ENCODE measurements at places on chromosomes 13 and 19. TPM values are rescaled to one million over a fixed set of nuclear protein-coding genes. Genes with fewer than 3 reads are reported as not detected.
A peak's percentile ranks its signal among the peaks of the same experiment; 100 is the strongest.

DNA sequence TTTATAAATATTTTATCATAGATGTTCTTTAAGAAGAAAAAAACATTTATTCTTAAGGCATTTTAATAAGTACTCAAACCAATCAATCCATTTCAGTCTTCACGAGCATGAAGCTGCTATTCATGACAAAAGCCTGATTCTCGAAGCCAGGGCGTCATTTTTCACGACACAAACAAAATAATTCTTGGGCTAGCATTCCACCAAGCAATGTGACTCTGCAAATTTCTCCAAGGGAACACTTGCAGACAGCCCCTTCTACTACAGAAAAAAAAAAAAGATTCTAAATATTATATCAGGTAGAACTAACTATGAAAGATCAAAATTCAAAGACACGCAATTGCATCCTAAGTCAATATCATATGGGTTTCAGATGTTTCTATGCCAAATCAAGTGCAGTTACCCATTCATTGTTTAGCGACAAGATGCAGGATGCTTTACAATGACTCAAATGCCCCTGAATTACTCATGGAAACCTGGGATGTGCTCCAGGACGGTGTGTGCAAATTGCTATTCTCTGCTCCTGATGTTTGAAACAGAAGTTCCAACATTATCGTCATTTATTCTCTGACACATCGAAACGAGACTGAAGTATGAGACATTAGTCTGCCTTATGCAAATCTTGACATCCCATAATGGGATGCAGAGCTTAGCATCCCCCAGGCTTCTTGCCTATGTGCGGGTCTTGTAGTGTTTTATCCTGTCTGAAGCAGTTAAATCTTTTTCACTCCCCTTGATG, 517.7 kb downstream of the MYO16 start:
- DNase-seq: no peak

GRCh38 chr19:48631225-48631624, 6.0 kb downstream of the DBP start:
- no peak for DNase-seq

DNA sequence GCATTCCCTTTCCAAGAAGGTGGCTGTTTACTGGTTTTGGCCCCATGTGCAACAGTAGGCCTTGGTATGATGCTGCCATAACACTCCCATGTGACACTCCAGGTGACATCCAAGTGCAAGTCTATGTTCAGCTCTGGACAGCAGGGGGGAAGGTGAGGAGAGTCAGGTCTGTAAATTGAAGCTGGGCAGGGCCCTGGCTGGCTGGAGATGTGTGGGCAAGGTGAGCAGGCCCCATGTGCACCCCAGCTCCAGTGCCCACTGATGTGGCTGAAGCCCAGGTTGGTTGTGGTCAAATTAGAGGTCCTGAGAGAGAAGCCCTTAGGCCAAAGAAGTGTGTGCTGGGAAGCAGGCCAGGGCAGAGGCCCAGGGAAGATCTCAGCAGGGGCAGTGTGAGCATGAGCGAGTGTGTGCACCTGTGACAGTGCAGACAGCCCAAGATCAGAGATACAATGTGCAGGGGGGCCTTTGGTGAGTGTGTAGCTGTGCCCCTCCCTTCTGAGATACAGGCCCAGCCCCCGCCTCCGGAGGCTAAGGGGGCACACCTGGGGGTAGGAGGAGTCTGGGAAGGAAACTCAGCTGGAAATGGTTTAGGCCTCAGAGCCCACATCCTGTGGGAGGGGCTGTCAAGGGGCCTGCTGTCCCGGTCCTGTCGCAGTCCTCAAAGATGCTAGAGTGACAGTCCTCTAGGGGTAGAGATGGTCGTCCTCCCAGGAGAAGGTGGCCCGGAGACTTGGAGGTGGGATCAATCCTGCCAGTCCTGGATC, 18.6 kb downstream of the DEDD2 start:
- DNase-seq: peak; percentile 44

Gene CACNA1A
- 8.3 TPM for total RNA-seq

DNA sequence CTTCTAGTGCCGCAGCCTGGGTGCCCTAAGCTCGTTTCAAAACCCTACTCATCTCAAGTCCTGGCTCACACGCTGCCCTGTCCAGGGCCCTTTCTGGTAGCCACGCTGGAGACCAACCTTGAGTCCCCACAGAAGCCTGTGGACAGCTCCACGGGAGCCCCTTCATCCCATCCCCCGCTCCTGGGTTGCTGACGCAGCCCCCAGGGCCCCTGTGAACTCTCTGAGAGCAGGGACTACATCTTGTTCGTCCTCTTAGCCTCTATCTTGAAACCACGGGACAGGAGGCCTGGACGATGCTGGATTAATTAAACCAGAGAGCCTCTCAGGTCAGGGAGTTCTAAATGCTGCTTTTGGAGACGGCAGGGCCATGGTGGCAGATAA, 7.4 kb downstream of the MLLT1 start:
- DNase-seq: no peak

DNA sequence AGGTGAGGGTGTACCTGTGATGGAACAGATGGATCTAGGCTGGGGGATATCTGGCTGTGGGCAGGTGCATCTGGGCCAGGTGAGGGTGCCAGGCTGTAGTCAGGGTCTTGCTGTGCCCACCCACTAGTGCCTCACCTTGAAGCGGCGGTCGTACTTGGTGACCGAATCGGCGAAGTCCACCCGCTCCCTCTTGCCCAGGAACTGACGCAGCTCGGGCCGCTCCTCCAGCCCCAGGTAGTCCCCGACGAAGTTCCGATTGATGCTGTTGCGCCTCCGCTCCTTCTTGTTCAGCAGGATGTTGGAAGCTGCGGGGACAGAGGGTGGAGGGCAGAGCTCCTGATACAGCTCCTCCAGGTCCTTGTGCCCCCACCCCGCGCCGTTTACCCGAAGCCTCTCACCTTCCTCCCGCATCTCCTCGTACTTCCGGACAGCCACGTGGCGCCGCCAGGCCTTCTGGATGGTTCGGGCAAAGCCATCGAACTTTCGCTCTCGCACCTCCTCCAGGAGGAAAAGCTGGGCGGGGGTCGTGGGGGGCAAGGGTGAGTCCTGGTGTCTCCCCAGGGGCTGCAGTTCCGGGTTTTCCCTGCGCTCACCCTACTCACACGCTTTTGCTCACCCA, 16.2 kb upstream of the ZNF414 start:
- DNase-seq: no peak

Gene ZNF547
- total RNA-seq: not detected

Gene LRRC25
- not detected for total RNA-seq

Gene CYP2A7
- total RNA-seq: not detected

Gene NKPD1
- total RNA-seq: not detected

Gene ETV2
- not detected for total RNA-seq

DNA sequence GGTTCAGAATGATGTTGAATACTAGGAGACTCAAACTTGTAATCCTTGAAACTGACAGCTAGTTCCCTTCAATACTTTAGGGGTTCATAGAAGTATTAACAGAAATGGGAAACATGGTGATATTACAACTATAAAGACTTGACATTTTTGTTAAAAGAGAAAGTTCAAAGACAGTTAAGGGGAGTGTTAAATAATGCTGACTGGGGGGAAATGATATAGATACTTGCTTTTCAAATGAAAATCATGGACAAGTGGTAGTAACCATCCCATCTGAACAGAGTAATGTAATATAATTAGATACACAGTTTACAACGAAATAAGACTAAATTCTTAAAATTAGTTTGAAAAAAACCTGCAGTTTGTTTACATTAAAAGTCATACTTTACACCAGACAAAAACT, 6.6 kb upstream of the EEF1AKMT1 start:
- no peak for DNase-seq

DNA sequence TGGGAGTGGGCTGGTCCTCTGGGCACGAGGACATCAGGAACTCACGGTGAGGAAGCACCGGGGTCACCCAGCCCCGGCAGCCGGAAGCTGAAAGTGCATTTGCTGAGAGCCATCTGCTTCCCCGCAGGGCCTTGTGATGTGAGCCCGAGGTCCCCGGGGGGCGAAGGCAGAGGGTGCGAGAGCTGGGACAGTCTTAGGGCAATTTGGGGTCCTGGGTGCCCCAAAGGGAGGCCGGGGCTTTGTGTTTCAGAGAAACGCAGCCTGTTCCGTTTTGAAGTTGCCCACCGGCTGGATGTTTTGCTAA, 4.8 kb downstream of the F2RL3 start:
- no peak for DNase-seq

- DNase-seq: no peak
Observed at GRCh38 chr13:39102981-39103490, 64.8 kb downstream of the NHLRC3 start.

DNA sequence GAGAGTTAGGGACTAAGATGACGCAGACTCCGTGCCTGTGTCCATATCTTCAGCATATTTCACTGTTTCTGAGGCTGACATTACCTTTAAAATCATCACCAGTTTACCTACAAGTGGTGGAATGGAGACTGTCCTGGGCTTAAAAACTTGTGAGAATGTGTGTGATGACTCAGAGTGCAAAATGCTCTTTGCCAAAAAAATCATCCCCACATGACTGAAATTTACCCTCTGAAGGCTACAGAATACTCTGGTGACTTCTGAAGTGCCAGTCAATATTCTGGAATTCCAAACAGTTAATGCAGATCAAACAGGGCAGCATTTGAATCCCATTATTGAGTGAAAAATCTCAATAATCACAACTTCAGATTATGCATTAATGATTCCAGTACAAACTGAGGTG, 901.4 kb downstream of the EFNB2 start:
- no peak for DNase-seq

GRCh38 chr19:7550987-7551761, 15.7 kb downstream of the PNPLA6 start:
- peak; percentile 85 for DNase-seq

Gene ZNF616
- 7.3 TPM for total RNA-seq

Gene RXFP2
- total RNA-seq: not detected

- no peak for DNase-seq
Observed at GRCh38 chr19:40663695-40664692, 26.5 kb downstream of the NUMBL start.

DNA sequence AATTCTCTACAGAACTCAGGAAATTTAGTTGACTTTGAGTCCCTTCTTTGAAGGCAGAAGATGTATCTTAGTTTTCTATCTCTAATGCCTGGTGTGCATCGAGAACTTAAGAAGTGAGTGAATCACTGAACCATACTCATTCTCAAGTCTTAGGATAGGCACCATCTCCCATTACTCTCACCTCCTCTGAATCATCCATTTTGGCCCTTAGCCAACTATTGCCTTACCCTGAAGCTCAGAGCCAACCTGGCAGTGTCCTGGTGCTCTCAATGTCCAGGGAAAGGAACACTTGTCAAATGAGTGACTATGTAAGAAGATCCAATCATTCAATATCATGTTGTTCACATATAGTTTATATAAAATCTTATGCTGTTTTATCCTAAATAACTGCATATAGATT, 146.6 kb downstream of the RGCC start:
- no peak for DNase-seq

Gene SIGLEC12
- total RNA-seq: not detected

Gene CEACAM20
- total RNA-seq: not detected

- DNase-seq: no peak
Observed at GRCh38 chr13:31191748-31192147, 8.0 kb upstream of the B3GLCT start.

Gene HIPK4
- total RNA-seq: not detected

DNA sequence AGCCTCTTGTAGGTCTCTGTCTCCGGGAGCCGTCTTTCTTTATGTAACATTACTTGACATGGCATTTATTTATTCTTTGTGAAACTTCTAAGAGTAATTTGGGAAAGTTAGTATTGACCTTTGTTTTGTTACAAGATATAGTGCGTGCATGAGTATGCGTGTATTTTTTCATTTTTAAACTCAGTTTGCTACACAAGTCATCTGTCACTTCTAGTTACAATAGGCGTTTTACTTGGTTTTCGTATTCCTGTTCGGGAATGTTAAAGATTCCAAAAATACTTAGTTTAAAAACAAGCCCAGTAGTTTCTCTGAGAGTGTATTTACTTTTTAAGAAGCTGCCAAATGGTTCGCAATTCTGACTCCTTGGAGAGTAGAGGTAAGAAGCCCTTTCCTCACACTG, 3.2 kb downstream of the PDS5B start:
- no peak for DNase-seq

DNA sequence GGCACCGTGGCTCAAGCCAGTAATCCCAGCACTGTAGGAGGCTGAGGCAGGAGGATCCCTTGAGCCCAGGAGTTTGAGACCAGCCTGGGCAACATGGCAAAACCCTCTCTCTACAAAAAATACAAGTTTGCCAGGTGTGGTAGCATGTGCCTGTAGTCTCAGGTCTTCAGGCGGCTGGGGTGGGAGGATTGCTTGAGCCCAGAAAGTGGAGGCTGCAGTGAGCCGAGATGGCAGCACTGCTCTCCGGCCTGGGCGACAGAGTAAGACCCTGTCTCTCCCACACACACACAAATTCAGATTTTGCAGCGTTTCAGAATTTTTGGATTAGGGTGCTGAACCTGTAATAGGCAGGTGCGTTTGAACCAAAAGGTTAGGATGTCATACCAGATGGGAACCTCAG, 2.2 kb downstream of the RPS11 start:
- no peak for DNase-seq

Gene AKAP8L
- 76.7 TPM for total RNA-seq

DNA sequence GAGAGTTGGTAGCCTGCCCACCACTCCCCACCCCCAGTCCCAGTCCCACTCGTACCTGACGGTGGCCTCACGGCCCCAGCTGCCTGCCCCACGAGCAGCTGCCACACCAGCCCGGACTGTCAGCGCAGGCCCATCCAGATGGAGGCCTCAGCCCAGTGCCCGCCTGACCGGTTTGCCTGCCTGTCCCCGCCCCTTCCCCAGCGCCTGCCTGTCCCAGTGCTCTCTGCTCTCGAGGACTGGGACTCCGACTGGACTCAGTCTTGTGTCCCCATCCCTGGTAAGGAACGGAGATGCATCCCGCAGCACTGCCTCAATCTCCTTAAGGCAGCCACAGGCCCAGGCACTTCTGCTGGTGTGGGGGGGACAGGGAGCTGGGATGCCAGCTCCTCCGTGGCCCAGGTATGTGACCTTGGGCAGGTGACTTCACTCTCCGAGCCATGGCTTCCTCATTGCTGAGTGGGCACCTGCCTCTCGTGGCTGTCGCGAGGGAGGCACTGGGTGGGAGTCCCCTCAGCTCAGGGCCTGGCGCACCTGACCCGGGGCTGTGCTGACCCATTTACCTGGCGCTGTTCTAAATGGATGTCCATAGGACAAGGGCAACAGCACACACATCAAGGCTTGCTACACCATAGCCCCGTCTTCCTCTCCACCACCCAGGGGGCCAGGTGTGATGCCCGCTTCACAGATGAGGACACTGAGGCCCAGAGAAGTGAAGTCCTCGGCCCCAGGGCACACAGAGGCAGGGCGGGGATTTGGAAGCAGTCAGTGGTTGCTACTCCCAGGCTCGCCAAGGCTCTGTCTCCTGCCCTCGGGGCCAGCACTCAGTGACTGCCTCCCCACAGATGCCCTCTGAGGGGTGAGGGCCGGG, at the start of gene NKPD1:
Gene NKPD1, minus strand, starts transcription at position 113 of the 868 bp plus-strand sequence. CDS start 832 bp downstream, outside the sequence.
- DNase-seq: peak; percentile 85

Gene IFT88
- total RNA-seq: 42.0 TPM

Gene SCN1B
- 36.6 TPM for total RNA-seq

GRCh38 chr19:43476606-43477005, 11.2 kb upstream of the LYPD3 start:
- no peak for DNase-seq

Gene ZNF699
- 53.6 TPM for total RNA-seq

DNA sequence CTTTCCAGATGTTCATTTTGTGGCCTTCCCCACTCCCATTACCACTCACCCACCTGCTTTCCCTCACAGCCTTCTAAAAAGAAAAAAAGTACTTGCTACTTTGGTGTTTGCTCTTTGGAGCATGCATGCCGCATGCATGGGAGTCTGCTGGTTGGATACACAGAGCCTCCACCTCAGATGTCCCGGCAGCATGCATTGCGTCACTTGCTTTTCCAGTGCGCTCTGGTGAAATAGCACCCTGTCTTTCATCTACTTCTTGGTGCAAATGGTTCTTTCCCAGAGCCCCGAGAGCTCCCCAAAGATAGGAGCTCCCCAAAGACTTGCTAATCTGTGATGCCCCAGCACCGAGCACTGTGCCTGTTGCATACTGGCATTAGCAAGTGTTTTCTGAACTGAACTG, 333.2 kb upstream of the ZNF507 start:
- DNase-seq: peak; percentile 16

All from stomach (tissue), 19 donors.